ENCODE measurements at places on chromosomes 2 and 18.

- no peak for DNase-seq
Observed at GRCh38 chr2:40432921-40433483, 18.9 kb downstream of the SLC8A1 start.

DNA sequence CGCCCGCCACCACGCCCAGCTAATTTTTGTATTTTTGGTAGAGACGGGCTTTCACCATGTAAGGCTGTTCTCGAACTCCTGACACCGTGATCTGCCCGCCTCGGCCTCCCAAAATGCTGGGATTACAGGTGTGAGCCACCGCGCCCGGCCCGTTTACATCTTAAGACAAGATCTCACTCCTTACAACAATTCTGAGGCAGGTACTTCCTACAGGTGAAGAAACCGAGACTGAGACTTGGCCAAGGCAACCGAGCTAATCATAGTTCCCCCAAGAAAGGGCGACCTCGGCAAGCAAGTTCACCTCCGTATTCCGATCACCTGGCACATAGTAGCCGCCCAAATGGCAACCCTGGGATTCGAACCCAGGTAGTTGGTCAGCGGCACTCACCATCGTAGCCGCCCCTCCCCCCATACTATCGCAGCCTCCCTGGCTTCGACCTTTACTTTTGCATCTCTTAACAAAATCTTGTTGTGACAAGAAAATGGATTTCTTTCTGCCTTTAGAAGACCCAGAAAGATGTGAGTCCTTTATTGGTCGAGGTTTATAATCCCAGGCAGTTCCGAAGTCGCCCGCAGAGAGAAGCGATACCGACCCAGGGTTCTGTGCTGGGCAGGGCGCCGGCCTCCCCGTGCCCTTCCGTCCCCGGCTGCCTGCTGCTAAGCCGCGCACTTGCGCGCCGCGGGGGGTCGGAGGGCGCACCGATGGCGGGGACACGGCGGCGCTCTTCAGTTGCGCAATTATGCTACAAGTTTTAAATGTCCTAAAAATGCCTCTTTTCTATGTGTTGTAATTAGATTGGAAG, 1.1 kb upstream of the FZD5 start:
- no peak for DNase-seq

DNA sequence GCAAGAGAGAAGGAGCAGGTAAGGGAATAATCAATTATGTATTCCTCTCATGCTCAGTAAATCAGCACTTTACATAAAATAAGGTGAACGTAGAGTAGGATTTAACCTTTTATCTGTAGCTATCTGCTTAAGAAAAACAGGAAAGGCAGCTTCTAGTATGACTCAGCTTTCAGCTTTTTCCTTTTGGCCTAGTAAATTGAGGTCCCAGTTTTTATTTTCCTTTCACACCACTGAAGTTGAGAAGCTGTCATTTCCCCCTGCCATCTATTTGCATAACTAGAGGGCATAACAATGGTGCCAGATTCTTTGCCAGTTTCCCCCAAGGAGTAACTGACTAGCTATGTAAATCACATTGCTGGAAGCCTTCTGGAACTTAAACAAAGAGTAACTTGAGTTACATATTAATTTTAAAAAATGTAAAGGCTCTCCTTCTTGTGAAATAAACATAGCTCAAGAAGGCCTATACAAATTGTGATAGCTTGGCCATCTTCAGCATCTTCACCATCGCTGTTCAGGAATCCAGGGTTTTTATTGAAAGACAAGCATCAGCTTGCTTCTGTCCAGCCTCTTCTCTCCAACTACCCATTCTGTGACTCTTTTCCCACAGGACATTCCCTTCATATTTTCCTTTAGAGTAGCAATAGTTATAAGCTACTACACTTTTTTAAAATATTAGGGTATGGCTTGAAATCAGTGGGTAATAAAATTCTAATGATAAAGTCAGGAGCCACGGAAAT, 97.0 kb downstream of the KYNU start:
- DNase-seq: no peak

- no peak for DNase-seq
Observed at GRCh38 chr2:227509824-227510619, 38.1 kb downstream of the AGFG1 start.

DNA sequence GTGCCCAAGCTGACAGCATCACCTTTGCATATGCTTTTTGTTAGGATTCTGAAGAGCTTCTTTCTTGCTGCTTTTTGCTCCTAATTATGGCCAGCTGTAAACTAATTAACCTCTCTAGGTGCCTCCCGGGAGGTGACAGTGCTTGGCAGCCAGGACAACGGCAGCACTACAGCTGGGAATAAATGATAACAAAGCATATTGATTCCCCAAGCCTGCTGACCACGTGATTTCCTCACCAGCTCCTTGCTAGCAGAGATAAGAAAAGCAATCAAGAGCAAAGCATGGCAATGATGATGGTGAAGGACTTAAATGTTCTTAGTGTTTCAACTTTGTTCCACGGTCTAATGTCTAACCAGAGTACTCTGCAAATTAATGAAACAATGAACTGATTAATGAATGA, 1074.4 kb upstream of the GYPC start:
- no peak for DNase-seq

DNA sequence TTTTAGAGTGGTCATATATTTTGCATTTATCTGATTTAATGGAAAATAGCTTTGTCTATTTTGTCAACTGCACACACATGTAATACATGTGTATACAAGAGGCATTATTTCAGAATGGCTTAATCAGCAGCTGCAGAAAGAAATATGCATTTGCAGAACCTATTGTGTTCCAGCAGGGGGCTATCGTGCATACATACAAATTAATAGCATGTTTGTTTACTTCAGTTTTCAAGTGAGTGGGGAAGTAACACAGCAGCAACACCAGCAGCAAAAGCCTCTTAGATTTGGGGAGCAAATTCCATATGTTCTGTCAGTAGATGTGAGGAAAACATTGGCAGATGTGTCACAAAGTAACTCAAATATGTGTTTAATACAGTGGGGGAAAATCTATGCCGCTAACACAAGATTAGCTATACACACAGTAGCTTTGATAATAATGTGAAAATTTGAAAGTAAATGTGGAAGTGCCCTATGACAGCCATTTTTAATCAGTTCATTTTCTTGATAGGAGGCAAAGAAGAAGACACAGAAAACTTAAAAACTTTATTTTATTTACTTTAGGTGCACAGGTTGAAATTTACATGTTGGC, 218.1 kb downstream of the WDR7 start:
- DNase-seq: no peak

DNA sequence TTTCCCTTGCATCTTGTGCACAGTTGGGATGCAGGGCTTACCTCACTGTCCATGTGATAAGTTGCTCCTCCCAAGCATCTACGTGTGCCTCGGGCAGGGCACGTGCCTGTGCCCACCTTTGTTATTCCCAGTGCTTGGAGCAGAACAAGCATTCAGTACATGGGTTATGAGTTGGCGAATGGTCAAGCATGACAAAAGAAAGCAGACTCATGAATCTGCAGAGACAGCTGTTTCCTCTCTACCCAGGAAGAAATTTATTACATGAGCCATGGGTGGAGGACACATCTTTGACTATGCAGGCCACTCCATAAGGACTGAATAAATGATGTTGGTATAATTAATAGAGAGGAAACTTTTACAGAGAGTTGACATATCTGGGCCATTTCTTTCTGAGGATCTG, 127.8 kb downstream of the TPGS2 start:
- no peak for DNase-seq

DNA sequence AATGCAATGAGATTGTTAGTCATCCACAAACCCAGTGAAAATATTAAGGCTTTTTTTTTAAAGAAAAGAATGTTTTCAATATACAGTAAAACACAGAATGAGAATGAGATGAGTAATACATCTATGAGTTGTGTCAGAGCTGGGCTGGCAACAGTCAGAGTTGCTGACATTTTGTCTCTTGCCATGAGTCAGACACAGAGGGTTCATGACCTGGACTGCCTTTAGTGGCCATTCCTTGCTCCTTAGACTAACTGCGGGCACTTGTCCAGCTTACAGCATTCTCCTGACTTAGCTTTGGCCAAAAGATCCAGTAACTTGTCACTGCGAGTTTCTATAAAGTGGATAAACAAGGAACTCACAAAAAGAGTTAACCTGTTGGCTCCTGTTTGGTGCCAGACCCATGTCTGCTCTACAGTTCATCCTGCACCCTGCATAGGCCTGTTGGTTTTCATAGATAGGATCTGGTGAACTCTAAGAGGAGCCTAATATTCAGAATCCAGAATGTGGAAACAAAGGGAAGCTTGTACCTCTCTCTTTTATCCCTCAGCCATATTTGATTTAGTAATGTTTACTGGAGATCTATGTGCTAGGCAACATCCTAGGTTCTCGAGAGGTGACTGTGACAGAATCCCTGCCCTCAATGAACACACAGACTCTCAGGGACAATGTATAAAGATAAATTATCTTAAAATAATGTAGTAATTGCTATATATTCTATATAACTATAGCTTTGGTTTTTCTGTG, 391.5 kb upstream of the VWC2L start:
- no peak for DNase-seq

- DNase-seq: no peak
Observed at GRCh38 chr2:116754381-116755101, 1060.0 kb upstream of the DDX18 start.

GRCh38 chr18:49892148-49892924, 79.0 kb upstream of the ACAA2 start:
- DNase-seq: no peak

DNA sequence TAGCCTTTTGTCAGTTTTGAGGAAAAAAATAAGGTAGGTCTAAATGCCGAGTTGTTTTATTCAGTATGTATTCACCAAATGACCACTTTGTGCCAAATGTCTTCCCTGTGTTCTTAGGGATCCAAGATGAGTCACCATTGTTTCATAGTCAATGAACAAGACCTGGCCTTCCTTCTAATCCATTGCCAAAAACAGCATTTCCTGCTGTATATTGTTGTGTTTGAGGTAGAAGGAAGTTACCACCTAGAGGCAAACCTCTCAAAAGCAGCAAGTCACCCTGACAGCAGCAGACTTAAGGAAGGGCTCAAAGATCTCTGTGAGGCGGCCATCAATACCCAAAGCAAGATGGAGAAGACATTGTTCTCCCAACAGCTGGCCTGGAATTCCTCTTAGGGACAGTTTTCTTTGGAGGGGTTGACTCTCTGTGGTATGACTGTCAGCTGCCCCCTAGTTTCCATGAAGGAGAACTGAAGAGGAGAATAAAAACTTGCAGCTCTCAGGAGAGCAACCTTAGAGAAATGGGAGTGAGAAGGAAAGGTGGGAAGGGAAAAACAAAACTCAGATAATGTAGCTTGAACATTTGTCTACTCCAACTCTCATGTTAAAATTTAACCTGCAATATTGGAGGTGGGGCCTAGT, 328.3 kb downstream of the LRATD1 start:
- DNase-seq: no peak

DNA sequence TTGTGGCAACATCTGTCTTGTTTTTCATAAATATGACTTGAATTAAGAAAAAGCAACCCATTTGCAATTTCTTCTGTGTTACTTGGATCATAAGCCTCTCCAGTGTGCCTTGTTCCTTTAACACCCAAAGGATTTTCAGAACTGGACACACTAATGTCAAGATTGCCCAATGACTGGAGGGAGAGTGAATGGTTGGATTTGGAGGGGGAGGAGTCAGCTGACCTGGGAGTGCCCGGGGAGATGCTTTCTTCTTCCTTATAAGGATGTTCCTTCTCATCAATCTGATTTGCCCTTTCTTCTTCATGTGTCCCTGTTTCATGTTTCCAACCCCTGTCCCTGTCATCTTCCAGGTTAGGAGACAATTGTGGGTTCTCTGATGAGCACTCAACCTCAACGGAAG, 48.8 kb downstream of the ALPK2 start:
- DNase-seq: no peak

GRCh38 chr18:36352384-36352783, 54.9 kb downstream of the FHOD3 start:
- no peak for DNase-seq

DNA sequence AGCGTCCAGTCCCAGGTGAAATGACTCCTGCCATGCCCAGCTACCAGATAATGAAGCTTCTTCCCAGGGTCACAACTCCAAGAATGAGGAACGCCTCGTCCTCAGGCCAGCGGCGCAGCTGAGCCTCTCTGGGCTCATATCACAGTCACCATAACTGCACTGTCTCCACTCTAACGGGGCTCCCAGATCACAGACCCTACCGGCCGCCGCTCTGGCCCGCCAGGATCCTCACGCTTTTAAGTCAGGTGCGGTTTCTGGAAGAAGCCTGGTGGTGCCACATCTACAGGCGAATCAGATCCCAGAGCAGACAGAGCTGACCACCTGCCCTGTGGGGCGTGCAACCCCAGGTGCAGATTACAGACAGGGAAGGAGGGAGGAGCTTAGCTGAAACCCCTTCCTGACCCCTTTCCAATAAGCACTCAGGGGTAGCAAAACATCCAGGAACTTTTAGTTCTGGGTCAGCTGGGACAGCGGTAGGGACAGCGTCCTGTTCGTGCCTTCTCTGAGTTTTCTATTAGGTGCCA, 3.7 kb upstream of the ACKR3 start:
- DNase-seq: no peak

DNA sequence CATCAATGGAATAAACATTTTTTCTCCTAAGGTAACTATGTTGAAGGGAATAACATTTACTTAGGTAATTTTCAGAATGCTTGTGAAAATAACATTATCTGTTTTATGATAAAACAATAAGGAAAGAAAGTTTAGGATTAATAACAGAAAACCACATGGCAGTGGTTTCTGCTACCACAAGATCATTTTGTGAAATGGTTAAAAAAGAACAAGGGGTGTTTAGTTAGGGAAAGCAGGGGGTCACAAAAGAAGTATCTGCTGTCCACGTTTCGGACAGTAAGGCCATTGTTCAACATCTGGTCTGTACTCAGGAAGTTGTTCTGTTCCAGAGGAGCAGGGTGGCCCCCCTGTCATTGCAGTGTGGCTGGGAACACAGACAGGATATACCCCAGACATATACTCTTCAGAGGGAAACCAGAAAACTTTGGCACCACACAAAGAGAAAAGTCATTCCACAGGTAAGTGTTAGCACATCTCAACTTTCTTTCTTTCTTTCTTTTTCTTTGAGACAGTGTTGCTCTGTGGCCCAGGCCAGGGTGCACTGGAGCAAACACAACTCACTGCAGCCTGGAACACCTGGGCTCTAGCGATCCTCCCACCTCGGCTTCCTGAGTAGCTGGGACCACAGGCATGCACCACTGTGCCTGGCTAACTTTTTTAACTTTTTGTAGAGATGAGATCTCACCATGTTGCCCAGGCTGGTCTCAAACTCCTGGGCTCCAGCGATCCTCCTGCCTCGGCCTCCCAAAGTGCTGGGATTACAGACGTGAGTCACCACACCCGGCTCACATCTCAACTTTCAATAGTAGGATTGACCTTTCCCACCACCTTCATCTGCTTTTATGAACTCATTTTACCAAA, 14.8 kb upstream of the ARL5A start:
- no peak for DNase-seq

- no peak for DNase-seq
Observed at GRCh38 chr18:949724-950631, 45.3 kb downstream of the ADCYAP1 start.

GRCh38 chr18:39746201-39746600, 2180.6 kb upstream of the CELF4 start:
- no peak for DNase-seq

- no peak for DNase-seq
Observed at GRCh38 chr18:35291166-35291565, 1.1 kb upstream of the ZSCAN30 start.

DNA sequence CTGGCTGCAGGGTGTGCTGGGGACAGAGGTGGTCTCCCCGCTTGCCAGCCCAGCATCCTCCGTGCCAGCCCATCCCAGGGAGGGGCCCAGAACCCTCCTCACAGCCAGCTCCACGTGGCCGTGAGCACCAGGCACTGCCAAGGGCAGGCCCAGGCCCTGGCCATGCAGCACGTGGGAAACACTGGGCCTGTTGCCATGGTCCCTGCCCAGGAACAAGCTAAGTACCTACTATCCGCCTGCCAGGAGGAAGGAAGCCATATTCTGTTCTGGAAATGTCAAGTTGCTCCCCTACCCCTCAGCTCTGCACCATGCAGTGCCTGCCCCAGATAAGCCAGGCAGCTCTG, 250.6 kb downstream of the CYP26B1 start:
- no peak for DNase-seq
